Stimulated activated CD4-positive, alpha-beta T cell treated with anti-CD3 and anti-CD28 coated beads, Interleukin-12 subunit alpha, Interleukin-12 subunit beta, amount 100 ng/mL, for 4 hours (primary cell): ENCODE measurements at places on chromosomes 7 and 10.
A peak's percentile ranks its signal among the peaks of the same experiment; 100 is the strongest.

- no peak for DNase-seq
Observed at GRCh38 chr10:63628526-63629362, 107.5 kb downstream of the REEP3 start.

- DNase-seq = no peak
Observed at GRCh38 chr7:103076764-103077163, 1.8 kb downstream of the ARMC10 start.

DNA sequence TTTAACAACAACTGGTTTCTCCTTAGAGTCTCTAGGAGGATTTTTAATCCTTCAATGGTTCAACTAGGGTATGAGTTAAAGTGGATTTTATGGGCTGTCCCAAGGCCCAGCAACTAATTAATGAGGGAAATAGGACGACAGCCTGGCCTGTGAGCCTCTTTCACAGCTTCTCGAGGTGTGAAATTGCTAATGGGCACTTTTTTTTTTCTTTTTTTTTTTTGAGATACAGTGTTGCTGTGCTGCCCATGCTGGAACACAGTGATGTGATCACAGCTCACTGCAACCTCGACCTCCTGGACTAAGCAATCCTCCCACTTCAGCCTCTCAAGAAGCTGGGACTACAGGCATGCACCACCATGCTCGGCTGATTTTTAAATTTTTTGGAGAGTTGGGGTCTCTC is 87.0 kb downstream of the MARCHF5 start:
- DNase-seq = no peak

- no peak for DNase-seq
Observed at GRCh38 chr7:48041653-48041970, 6.3 kb downstream of the C7orf57 start.

DNA sequence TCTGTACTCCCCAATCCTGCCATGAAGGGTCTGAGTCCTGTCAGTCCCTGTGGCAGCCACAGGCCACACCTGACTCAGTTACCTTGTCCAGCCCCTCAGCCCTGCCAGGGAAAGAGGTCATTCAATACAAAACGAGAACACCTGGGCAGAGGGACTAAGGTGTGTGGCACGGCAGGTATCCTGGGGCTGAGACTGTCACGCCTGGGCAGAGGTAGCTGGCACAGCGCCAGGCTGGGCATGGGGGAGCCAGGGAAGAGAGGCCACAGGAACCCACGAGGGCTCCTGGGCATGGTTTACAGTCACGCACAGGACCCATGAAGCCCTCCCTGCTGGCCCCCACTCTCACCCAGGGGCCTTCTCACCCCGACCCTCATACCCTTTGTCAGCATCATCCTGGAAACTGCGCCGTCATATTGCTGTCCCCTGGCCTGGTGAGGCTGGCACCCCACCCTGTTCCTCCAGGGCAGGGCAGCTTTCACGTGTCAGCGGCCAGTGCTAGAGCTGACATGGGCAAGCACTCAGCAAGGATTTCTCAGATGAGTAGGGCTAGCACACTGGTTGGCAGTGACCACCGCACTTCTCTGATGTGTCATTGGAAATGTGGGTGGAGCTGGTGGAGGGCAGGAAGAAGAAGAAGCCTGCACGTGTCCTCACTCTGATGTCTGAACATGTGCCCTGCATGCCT is 42.7 kb downstream of the LRRC18 start:
- no peak for DNase-seq

DNA sequence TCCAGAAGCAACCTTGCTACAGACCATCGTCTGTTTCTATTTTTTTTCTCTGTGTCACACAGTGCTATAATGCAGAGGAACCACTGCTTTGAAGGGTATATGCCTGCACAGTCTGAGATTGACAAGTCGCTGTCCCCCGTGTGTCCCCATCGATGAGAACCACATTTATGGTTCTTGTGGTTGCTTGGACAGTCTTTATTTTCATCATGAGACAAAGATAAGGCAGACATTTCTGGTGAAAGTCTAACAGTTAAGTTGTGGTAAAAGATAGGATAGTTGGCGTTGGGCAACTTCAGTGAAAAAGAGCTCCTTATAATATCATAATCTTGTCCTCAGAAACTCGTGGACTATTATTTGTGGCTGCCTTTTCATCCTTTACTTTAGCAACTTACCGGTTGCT is 6.3 kb upstream of the AKR1E2 start:
- DNase-seq = no peak

GRCh38 chr10:29845166-29845565 is 210.4 kb upstream of the SVIL start:
- no peak for DNase-seq

DNA sequence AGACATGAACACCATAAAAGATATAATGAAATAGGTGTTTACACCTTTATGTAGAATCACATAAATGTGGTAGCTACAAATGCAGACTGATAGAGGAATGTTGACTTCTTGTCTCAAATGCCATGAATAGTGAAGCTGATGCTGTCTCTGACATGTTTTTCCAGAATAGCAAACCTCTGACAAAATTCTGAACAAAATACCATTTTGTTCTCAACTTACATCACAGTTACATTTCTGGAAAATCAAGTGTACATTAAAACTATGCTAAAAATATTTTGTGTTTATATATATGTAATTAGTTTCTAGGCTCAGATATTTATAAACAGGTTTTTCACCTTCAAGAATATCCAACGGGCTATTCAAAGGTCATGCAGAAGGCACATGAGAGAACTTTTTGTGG is 16.8 kb upstream of the PTPN12 start:
- no peak for DNase-seq

GRCh38 chr7:2542916-2543871 is 12.1 kb downstream of the BRAT1 start:
- no peak for DNase-seq

DNA sequence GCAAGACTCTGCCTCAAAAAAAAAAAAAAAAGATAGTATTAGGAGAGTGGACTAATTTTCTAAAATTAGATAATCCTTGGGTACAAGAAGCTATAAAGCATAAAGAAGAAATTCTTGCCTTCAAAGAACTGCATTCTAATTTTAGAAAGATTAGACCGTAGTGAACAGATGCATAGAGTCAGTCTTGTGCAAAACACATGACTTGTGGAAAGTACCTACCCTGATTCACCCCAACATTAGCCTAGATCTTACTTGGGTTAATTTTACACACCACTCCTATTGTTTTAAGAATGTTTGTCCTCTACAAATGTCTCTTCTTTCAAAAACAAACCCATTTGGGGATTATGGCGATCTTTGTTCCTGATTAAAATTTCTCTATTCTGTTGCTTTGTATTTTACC is 38.9 kb upstream of the SP8 start:
- no peak for DNase-seq

DNA sequence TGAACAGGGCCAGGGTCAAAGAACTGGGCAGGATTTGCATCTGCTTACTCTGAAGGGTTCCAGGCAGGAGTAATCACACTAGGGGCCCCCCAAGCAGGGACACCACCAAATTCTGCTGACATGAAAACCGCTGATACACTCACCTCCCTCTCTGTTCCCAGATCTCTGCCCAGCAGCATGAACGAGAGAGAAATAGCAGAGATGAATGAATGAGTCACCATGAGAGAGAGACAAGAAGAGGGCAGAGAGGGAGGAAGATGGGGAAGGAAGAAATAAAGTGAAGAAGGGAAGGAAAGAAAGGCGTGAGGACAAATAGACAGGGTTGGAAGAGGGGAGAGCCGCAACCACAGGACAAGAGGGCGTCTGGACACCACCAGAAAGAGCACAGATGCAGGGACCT is 285.9 kb upstream of the NEBL start:
- DNase-seq = no peak

DNA sequence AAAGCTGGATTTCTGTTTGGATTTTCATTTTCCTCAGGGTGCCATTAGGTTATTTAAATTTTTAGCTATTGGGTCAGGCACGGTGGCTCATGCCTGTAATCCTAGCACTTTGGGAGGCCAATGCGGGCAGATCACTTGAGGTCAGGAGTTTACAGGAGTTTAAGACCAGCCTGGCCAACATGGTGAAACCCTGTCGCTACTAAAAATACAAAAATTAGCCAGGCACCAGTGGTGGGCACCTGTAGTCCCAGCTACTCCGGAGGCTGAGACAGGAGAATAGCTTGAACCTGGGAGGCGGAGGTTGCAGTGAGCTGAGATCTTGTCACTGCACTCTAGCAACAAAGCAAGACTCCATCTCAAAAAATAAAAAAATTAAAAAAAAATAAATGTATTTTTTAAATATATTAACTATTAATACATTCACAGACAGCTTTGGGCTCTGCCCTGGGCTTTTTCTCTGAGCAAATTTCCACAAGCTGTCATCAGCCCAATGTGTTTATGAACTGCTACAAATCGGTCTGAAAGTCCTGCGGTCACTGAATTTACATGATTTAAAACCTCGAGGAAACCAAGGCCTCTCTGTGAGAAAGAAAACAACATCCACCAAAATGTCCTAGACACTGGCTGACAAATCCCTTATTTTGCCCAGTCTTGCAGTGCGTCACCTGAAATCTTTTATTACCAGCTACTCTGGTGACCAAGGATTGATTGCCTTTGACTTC is 19.2 kb upstream of the PLEKHS1 start:
- DNase-seq = no peak

GRCh38 chr7:80224415-80224814 is 89.8 kb downstream of the GNAI1 start:
- DNase-seq = no peak

GRCh38 chr10:92087750-92088395 is 164.3 kb downstream of the BTAF1 start:
- peak; percentile 24 for DNase-seq

GRCh38 chr7:111708072-111708471 is 145.8 kb upstream of the IMMP2L start:
- DNase-seq = no peak

- no peak for DNase-seq
Observed at GRCh38 chr7:957418-958220, 3.1 kb upstream of the ADAP1 start.

DNA sequence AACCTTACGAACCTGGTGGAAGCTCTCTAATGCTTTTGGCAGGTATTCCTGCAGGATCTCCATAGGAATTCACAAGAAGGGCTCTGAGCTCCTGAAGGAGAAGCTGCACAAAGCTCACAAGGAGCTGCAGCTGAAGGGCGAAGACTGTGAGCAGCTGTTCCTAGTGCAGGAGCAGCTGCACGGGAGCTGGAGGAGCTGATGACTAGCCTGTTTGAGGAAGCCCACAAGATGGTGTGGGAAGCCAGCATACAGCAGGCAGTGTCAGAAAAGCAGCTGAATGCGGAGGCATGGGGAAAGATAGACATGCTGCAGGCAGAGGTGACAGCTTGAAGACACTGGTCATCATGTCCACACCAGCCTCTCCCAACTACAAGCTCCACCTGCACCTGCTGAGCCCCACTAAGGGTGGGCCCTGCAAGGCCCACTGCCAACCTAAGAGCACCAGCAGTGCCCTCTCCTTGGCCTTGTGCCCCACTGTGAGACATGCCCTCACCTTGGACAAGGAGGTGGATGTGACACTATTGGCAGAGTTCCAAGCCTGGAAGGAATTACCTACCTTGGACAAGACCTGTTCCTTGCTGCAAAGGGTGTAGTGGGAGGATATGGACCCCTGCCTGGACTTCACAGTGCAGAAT is 250.6 kb downstream of the BBS9 start:
- no peak for DNase-seq

- no peak for DNase-seq
Observed at GRCh38 chr10:89120931-89121763, 86.0 kb downstream of the CH25H start.

DNA sequence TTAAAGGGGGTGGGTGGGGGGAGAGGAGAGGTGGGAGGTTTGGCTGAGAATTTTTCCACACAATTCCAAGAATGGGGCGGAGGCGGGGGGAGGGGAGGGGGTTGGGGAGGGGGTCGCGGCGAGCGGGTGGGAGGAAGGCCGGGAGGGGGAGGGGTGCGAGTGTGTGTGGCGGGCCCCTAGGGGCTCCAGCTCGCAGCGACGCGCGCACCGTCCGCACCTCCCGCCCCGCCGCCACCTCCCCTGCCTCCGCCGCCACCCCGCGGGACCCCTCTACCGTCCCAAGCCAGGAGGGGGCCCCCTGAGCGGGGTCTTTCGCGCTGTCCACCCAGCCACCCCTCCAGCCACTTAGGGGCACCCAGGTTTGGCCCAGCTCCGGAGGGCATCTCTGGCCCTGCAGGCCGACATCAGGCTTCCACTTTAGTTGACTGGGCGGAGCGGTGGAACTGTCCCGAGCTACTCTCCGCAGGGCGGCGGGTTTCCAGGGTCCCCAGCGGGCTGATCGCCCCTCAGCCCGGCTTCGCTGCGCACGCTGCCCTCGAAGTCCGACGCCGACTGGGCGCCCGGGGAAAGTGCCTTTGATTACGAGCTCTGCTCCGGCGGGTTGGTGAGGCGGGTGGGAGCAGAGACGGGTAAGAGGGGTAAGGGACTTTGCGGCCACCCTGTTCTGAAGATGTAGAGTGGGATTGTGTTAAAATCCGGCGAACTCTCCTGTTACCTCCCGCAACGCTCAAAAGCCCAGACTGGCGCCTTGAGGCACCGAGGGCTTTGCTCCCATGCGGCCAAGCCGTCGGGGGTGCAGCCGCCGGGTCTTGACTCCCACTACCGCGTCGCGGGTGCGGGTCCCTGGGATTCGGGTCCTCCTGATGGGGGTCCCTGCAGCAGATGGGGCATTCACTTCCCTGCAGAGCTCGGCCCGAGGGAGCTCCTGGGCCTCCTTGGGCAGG is 1.8 kb upstream of the VAX1 start:
- no peak for DNase-seq

DNA sequence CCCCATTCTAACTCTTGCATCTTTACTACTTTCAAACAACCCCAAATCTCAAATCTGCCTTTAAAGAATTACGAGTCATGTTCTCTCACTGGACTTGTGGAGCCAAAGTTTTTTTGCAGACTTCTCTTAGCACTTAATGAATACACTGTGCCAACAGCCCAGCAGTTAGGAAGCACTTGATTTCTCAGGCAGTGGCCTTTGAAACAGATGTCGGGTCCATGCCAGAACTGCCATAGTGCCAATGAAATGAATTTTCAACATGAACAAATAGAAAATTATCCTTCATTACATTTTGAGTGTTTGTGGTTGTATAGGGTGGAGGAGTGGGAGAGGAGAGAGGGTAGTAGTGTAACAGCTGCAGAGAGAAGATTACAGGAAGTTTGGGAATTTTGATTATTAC is 5.9 kb downstream of the BORCS7 start:
- DNase-seq = no peak

DNA sequence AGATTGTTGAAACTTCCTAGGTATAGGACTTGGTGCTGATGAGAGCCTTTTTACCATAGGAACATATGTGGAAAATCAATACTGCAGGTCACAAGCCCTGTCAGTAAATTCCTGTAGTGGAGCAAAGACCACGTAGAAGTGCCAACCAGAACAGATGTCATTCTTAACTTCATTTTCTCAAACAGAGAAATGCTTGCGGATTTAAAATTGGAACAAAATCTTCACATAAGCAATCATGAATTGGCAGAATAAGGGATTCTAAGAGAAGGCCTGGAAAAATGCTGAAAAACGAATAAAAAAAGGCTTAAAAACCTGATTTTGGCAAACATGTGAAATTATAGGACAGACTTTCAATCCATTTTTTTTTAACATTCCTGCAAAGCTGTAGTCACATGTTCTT is 80.8 kb upstream of the SMIM30 start:
- no peak for DNase-seq

- no peak for DNase-seq
Observed at GRCh38 chr7:1434165-1434718, 25.0 kb downstream of the MICALL2 start.
